ENCODE measurements at places on chromosomes 12 and 14.

DNA sequence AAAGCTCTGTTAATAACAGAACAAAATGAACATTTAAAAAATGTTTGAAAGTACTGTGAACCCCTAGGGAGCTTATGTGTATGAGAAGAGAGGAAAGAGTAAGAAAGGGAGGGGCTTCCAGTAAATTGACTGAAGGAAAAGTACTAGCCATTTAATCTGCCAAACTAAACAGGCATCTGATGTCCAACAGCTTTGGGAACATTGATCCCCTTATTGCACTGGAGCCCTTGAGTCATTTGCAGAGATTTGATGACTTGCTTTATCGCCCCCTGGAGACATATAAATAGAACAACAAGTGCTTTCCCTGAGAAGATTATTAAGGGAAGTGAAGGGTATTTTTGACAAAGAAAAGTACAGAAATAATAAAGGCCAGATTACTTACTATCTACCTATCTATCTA lies 319.3 kb upstream of the NOVA1 start:
- no peak for DNase-seq

- DNase-seq = no peak
Observed at GRCh38 chr12:124680863-124681778, 113.7 kb upstream of the NCOR2 start.

- no peak for DNase-seq
Observed at GRCh38 chr12:8088574-8088973, 6.5 kb downstream of the NECAP1 start.

- no peak for DNase-seq
Observed at GRCh38 chr14:69045857-69046475, 66.9 kb upstream of the ACTN1 start.

DNA sequence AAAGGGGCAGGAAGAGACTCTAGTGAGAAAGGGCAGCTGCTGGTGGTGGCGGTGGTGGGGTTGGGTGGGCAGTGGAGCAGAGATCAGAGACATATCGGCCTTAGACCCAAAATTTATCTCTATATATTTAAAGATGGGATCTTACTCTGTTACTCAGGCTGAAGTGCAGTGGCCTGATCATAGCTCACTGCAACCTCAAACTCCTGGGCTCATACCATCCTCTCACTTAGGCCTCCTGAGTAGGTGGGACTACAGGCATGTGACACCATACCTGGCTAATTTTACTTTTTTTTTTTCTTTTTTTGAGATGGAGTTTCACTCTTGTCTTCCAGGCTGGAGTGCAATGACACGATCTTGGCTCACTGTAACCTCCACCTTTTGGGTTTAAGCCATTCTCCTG lies 18.6 kb upstream of the ITGA5 start:
- DNase-seq = no peak

GRCh38 chr12:132219323-132219722 lies 75.1 kb downstream of the NOC4L start:
- no peak for DNase-seq

DNA sequence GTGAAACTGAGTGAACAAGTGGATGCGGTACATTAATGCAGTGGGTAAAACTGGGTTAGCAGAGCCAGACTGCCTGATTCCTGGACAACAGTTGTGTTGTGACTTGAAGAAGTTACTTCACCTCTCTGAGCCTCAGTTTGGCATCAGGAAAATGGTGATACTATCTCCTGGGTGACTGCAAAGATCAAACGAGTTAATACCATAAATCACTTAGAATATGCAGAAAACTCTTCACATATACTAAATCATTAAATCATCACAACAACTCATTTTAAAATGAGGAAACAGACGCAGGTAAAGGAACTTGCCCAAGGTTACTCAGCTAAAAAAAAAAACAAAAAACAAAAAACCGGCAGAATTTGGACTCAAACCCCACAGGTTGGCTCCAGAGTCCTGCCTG lies 811 bp downstream of the MTERF2 start:
- no peak for DNase-seq

GRCh38 chr12:32362892-32363291 lies 36.5 kb upstream of the FGD4 start:
- DNase-seq = no peak

DNA sequence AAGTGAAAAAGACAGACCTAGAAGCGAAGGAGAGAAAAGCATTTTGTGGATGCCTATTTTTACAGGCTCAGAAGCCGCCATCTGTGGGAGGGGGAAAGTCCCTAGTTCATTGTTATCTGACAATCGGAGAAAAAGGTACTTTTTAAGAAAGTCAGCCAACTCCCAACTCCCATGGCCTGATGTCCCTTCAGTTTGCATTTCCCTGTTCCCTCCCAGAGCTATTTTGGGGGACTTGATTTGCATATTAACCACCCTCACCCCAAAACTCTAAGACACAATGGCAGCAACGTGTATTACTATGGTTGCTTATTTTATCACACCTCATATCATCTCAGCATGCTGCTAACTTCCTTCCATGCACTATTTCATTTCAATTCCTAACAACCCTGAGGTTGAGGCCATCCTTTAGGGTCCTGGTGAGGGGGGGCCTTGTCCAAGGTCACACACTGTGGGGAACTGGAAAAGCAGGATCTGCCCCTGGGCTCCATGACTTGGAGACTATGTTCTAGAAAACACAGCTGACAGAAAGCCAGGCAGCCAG lies 18.7 kb downstream of the HVCN1 start:
- no peak for DNase-seq

- no peak for DNase-seq
Observed at GRCh38 chr14:22737052-22737451, 29.4 kb upstream of the OXA1L start.

GRCh38 chr12:112833267-112833666 lies 41.7 kb downstream of the RPH3A start:
- no peak for DNase-seq

DNA sequence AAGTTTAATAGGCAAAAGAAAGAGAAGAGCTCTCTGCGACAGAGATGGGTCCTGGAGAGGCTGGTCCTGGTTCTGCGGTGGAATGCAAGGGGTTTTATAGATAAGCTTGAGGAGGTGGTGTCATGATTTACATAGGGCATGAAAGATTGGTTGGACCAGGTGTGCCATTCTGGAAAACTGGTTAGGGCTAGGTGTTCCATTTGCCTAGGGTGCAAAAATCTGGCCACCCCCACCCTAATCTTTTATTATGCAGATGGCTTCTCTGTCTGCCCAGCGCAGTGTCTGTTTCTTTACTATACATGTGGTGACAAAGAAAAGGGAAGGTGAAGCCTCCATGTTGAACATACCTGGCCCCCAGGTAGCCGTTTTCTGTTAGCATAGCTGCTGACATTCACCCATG lies 65.4 kb downstream of the ERC1 start:
- DNase-seq = no peak

- no peak for DNase-seq
Observed at GRCh38 chr14:81344481-81345160, 55.5 kb downstream of the STON2 start.

DNA sequence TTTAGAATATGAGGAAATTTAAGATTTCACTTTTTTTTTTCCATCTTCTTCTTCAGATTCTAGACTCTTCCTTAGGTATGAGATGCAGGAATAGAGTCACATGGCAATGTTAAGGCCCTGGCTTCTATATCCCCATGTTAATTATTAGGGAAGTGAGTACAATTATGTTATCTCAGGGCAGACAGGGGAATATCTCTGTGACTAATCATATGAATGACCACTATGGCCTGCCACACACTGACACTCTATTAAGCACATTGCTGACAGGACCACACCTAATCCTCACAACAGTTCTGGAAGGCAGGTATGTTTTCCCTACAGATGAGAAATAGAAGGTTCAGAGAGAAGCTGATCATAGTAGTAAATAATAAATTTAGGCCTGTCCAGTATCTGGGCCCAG lies 69.4 kb upstream of the PTPRQ start:
- DNase-seq = no peak

DNA sequence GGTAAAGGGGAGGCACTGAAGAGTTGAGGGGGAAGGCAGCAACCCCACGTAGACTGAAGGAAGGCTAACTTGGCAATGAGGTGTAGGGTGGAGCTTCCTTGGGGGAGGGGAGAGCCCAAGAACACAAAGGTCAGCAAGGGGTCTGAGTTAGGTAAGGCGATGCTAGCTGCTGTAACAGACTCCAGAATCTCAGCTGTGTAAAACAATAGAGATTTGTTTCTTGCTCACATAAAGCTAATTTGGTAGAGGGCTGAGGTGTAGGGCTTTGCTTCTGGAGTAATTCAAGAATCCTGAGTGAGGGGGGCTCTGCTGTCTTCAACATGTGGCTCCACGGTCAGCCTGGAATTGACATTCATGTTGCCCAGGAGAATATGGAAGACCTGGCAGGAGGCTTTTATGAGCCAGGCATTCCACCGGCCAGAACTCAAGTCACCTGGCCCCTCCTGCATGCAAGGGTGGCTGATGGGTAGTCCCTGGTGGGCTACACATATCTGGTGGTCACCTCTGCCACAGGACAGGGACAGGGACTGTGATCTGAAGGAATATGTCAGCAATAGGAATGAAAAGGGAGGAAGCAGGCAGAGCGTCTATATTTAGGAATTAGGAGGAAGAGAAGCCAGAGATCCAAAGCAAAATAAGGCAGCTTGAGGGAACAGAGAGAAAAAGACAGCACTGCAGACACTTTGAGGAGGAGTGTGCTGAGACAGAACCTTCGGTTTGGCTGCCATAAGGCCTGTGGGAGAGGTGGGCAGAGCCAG lies 153.7 kb downstream of the ZFP36L1 start:
- no peak for DNase-seq

- no peak for DNase-seq
Observed at GRCh38 chr14:99831903-99832685, 38.9 kb downstream of the EML1 start.

DNA sequence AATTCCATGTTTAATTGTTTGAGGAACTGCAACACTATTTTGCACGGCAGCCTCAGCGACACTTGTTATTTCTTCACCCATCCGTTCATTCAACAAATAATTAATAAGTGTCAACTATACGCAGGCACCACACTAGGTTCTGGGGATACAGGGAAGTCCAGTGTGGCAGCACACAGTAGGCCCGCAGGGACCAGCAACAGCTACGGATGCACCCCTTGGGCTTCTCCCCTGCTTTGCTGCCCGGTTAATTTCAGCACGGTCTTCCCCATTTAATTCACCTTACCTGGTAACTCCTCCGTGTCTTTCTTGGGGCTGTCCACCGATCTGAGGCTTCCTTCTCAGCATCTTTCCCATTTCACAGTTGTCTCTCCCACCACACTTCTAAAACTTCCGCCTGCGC lies 48.3 kb downstream of the ZFP36L1 start:
- DNase-seq = no peak

- no peak for DNase-seq
Observed at GRCh38 chr12:103879048-103879692, 38.1 kb upstream of the NT5DC3 start.

- no peak for DNase-seq
Observed at GRCh38 chr12:1766110-1766509, 54.3 kb upstream of the LRTM2 start.

DNA sequence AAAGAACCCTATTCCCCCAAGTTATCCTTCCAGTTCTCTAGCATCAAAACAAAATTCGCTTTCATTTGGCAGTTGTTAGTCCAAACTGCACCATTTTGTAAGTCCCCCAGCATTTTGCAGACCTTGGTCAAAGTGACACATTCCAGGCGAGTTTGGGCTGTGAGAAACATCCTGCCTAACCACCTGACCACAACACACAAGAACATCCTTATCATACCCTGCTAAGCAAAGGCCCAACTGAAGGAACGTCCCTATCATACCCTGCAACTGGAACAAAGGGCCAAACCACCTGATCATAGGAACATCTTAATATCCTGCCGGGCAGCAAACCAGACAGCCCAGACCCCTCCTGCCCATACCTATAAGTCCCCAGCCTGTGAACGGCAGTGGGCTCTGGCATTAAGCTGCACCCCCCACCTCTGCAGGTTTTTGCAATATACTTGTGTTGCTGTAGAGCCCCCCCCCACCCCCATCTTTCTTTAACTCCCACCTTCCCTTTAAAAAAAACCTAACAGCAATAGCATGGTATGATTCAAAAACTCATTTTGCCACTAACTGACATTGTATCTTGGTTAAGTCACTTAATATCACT lies 2.7 kb downstream of the PCNX4 start:
- no peak for DNase-seq

DNA sequence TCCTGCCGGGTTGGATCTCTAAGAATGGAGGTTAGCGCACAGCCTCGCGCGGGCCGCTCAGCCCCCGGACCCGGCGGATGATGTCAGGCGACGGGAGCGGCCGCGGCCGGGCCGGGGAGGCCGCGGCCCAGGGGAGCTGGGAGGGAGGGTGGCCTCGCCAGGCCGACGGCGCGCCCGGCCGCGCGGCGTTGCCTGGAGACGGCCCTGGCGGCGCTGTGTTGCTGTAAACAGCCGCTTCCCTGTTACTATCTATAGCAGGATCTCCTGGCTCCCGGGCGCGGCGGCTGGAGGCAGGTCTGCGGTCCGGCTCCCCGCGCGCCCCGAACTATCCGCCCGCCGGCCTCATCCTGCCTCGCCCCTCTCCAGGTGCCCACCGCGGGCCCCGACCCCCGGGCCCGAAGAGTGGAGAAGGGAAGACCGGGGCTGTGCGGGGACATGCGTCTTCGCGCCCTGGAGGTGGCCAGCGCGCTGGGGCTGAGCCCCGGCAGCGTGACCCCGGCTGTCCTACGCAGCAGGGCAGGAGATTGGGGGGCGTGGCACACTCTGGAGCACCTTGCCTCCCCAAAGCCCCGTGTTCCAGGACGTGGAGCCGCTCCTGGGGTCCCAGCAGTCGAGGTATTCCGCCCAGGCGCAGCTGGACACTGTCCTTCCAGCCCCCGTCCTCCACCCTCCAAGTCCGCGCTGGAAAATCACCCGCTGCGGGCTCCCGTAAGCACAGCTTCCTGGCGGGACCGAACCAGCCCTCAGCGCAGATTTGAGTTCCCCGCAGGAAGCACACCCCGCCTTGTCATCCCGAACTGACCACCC lies 1.4 kb upstream of the FOS start:
- peak; percentile 46 for DNase-seq

GRCh38 chr14:96156804-96157760 lies 47.6 kb upstream of the BDKRB2 start:
- no peak for DNase-seq

GRCh38 chr14:105006831-105007592 lies 13.9 kb downstream of the CDCA4 start:
- DNase-seq = no peak

DNA sequence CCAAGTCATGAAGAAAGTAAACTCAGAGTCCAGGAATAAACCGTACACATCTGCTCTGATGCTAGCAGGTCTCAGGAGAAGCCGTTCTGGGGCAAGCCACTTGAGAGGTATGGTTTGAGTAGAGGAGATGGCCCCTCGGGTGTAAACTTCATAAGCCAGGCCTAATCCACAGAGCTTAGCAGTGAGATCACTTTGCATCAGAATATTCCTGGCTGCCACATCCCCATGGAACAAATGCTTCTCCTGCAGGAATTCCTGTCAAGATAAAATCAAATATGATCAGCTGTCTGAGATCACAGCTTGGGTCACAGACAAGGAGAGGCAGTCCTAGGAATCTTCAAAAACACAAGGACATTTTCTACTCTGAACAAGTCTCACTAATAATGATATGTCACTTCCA lies 11.2 kb upstream of the MAGOHB start:
- DNase-seq = no peak

GRCh38 chr12:18549598-18549997 lies 188.2 kb downstream of the PLCZ1 start:
- no peak for DNase-seq

Measured in activated naive CD4-positive, alpha-beta T cell (primary cell).